ENCODE measurements at places on chromosomes 6 and 20.

DNA sequence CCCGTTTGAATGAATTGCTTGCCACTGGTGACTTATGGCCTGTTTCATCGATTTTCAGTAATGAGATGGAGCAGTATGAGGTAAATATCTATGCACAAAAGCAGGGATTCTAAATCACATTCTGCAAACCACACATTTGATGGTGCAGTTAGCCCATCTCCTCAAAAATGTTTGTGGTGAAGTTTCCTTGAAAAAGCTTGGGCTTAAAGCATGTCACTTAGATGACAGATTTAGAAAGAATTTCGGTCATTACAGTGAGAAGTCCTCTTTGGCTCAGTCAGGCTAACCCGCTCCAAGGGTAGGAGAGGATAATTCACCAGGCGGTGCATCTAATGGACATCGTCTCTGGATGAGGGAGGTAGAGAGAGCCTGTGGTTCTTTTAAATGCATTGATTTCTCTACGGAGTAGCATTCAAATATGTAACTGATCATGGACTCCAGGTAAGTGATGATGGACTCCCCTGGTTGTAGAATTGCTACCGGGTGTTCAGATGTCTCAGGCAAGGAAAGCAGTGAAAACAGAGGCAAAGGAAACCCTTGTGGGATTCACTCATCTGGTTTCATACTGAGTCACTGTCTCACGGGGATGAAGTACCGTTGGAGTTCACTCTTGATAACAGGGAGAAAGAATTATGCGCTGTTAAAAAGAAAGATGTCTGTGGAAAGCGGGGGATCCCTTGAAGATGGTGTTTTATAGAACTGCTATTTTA is 65.3 kb downstream of the AIG1 start:
- DNase-seq: no peak

- DNase-seq: no peak
Observed at GRCh38 chr20:59920944-59921343, 12.5 kb downstream of the SYCP2 start.

DNA sequence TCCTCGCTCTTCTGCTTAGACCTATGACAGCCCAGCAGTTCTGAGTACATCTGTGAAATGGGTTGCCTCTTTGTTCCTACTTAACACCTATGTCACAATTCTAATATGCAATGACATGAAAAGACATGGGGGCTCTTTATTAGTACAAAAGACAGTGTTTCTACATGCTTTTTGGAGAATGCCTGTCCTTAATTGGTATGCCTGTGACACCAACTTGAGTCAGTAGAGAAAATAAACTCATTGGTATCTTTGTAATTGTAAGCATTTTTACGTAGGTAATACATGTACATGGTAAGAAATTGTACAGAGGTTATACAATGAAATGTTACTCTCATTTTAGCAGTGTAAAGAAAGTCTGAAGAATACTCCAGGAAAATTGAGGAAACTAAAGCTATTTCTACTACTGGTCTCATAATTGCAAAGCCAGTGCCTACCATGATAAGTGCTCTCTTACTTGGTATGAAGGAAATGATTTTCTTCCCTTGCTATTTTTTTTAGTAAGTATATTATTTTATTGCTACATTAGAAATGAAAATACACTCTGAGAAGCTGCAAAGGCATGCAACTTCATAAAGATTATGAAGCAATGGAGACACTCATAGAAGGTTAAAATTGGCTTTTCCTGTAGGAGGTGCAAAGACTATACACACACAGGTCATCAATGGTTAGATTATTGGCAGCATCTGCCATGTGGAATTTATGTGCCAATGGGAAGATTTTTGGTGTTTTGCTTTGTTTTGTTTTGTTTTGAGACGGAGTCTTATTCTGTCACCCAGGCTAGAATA is 4.9 kb upstream of the EEF1A1 start:
- no peak for DNase-seq

DNA sequence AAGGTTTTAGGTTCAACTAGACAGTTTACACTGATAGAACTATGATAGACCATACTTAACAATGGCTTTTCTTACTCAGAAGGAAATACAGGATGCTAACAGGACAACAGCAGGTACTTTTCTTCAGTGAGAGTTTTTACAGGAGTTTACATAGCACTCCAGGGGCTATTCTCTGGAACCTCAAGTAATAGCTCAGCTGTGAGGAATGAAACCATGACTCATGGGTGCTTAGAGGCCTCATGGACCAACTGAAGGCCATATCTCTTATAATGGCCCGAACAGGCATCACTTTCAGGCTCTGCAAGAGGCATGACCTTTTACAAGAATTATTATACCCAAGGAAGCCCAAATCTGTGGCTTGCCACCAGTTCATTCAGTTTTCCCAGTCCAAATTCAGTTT is 31.8 kb downstream of the TREML1 start:
- DNase-seq: no peak

GRCh38 chr6:128327890-128328289 is 192.5 kb downstream of the PTPRK start:
- DNase-seq: peak; percentile 9

DNA sequence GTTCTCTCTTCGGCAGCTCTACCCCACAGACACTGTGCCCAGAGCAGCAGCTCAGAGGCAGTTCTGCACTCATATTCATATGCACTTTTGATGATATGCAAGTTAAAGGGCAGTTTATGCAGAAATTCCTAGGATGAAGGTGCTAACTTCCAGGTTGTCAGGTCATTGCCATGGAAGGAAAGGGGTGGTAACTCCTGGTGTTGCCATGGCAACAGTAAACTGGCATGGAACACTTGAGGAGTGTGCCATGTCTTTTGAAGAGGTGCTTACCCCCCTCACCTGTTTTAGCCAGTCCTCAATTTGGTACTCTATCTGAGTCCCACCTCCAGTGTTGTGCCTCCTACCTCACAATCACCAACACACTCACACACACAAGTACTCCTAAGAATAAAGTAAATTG is 539.4 kb upstream of the BTBD3 start:
- no peak for DNase-seq

DNA sequence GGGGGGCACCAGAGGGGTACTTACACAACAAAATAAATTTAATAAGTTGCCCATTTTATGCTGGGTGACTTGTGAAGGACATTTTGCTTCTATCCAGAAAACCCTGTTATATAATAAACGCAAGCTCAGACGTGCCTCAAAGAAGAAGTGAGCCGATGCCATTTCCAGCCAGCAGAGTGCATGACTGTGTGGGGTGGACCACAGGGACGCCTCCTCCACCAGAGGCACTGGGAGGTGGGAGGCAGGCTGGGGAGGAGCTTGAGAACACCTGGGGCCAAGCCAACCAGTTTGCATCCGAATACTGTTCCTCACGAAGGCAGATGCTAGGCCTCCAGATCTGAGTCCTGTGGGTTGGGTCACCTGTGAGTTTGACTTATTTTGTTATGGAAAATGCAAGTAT is 363.8 kb downstream of the RNGTT start:
- DNase-seq: no peak

- DNase-seq: no peak
Observed at GRCh38 chr6:82584856-82585255, 221.2 kb downstream of the TPBG start.

- DNase-seq: no peak
Observed at GRCh38 chr6:4577406-4577805, 198.8 kb upstream of the CDYL start.

GRCh38 chr6:63449714-63450113 is 122.6 kb upstream of the LOC128125822 start:
- no peak for DNase-seq

DNA sequence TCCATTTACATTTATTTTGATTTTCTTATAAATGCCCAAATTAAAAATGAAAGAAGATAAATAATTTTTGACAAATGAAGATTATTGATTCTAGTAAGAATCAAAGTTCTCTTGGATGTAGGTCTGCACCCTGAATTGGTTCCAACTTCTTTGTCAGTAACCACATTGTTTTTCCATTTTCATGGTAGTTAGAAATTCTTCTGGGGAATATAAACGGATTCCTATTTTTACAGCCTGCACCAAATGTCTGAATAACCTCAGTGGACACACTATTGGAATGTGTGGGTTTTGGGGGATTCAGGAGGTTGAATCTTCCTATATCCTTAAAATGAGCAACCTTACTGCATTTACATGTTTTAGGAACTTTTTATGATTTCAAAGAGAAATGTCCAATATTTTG is 1085.3 kb upstream of the MAP3K7 start:
- DNase-seq: no peak

GRCh38 chr20:64116016-64116415 is 8.7 kb upstream of the NPBWR2 start:
- DNase-seq: no peak

DNA sequence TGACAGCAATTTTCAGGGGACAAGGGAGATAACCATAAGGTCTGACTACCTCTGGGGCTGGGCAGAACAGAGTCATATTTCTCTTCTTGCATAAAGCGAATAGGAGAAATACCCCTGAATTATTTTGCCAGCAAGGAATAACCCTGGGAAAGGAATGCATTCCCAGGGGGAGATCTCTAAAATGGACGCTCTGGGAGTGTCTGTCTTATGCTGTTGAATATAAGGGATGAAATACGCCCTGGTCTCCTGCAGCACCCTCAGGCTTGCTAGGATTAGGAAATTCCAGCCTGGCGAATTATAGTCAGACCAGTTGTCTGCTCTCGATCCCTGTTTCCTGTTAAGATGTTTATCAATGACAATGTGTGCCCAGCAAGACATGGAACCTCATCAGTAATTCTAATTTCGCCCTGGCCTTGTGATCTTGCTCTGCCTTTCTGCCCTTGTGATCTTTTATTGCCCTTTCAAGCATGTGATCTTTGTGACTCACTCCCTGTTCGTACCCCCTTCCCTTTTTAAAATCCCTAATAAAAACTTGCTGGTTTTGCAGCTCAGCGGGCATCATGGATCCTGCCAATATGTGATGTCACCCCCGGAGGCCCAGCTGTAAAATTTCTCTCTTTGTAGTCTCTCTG is 221.6 kb upstream of the HS3ST5 start:
- DNase-seq: no peak

GRCh38 chr6:27507041-27507956 is 34.4 kb upstream of the ZNF184 start:
- DNase-seq: no peak

DNA sequence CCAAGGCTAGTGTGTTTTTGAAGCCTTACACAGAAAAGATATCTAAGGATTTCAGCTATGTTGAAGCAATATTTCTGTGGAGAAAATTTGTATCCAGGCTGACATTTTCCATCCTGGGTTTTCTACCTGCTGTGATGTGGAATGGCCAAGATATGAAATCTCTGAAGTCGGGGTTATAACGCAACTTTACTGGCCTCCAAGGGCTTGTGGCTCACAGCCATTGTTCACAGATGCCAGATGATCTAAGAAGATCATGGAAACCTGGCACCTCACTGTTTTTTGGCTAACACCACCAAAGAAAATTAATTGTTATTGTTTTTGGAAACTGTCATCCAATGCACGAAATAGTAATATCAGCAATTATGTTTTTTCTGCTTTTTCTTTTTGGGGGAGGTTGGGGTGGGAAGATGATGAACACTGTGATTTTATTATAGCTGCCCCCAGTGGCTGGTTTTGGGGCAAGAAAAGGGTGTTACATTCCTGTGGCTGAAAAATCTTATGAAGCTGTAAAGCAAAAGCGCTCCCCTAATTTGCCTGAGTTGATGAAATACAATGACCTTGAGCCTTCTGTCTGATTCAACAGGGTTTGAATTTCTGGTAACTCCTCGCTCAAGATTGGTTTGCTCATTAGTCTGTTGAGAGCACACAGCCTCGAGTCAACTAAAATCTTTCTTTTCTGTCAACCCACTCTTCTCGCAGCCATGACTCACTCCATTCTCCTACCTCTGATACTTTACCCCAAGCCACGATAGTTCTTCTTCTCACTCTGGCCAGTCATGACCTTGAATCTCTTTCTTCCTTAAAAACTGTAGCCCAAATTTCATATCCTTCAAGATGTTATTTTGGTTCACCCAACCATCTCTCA is 236.7 kb downstream of the PAX1 start:
- DNase-seq: no peak

GRCh38 chr6:117072134-117072533 is 193.2 kb upstream of the VGLL2 start:
- no peak for DNase-seq

DNA sequence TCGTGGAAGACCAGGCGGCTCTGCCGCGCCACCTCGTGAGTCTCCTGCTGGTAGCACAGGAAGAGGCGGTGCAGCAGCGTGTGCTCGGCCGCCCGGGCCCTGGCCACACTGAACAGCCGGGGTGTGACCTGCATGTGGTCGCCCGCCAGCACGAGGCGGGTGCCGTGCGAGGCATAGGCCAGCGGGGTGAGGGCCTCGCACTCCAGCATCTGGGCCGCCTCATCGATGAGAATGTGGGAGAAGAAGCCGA is 7.0 kb downstream of the HELZ2 start:
- DNase-seq: no peak

DNA sequence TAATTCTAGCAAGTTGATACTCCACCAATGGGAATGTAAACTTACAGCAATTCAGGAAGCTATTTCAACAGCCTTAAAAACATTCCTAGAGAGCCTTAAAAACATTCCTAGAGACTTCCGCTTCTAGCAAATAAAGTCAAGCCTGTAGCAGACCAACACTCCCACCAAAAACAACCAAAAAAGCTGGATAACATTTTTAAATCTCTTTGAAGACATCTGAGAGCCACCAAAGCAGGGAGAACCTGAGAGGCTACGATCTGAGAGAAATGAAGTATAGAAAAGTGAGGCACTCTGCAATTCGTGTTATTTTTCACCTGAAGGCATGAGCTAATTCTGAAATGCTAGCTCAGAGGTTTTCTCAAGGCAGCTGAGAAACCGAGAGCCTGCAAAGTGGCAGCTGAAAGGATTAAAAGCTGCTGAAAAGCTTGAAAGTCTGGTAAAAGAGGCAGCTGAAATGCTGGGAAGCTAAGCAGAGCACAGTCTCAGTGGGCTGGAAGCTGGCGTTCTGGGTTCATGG is 20.9 kb downstream of the GPR63 start:
- no peak for DNase-seq

DNA sequence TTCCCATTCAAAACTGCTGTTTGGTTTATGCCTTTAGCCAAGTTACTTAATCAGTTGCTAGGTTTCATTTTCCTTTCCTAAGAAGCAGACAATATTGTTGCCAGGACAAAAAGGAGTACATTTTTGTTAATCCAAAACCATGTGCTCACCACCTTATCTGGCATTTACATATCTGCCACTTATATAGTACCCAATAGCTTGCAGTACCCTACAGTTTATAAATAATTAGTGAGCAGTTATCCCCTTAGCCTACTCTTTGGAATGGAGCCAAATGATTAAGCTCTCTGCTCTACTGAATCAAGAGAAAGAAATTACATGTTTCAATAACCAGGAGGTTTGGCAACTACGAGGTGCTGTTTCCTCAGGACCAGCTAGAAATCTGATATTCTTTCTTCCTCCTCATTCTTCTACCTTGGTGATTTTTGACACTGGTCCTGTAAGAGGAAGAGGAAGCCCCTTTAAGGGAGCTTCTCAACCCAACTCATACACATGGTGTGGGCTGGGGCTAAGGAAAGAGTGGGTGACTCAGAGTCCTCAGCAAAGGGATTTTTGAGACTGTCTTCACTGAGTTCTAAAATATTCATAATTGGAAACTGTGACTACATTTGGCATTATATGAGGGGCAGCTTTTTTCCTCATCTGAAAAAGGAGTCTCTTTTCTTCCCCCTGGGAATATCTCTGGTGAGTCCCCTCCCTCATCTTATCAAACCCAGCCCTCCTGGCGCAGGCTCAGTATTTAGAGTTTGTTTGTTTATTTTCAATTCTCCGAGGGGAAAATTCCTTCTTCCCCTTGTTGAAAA is 1.5 kb downstream of the ZNFX1 start:
- peak; percentile 42 for DNase-seq

- no peak for DNase-seq
Observed at GRCh38 chr20:24823176-24823784, 125.8 kb upstream of the CST7 start.
